ENCODE measurements at places on chromosomes 11 and 22.

DNA sequence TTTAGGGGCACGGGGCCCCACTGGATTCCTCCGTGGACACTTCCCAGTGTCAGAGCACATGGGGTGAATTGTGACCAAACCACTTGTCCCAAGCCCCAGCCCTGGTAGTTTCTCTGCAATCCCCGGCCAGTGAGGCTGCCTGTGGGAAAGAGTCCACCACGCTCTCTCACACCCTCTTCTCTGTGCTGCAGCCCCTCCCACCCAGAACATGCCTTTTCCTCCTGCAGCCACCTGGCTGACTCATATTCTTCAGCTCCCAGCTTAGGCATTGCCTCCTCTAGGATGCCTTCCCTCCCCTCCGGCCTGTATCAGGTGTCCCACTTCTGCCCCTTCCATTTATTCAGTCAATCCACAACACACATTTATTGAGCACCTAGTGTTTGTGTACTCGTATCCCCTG, 5.4 kb upstream of the RPS6KB2 start:
- DNase-seq: no peak

- no peak for DNase-seq
These were observed 1185.4 kb downstream of the LRRC4C start for GRCh38 chr11:40274017-40274416.

GRCh38 chr11:123286761-123287160, 91.7 kb upstream of the CLMP start:
- no peak for DNase-seq

DNA sequence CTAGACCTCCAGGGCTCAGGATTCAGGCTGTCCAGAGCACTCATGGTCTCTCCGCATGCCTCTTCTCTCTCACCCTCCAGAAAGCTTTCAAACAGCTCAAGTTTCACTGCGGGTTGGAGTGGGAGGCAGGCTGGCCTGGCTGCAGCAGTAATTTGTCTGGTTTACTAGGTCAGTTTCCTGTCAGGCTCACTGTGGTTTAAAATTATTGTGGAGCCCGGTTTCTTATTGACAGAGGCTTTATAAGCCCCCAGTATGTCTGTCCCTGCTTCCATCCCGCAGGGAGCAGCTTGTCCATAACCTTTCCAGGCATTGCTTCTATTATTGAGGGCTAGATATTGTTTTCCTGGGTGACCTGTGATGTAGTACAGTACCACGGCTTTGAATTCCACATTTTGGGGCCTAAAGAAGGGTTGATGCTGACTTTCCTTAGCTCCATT, 235.3 kb upstream of the SORL1-AS1 start:
- DNase-seq: peak; percentile 78

- no peak for DNase-seq
These were observed 68.2 kb downstream of the FBXO7 start for GRCh38 chr22:32542677-32543357.

GRCh38 chr11:45935349-45936064, 13.1 kb downstream of the LARGE2 start:
- no peak for DNase-seq

DNA sequence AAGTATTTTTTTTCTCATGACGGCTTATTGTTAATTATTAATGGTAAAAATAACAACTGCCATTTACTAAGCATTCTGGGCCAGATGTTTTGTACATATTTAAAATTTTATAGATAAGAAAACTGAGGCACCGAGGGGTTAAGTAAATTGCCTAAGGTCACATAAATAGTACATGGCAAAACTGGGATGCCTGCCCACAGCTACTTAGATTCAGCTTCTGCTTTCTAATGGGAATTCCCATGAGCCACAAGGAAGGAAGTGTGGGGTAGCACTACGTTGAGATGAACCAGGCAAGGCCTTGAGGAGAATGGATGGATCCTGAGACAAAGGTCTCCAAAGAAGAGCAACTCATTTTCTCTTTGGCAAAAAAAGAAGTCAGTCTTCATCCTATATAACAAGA, 11.9 kb upstream of the PHF21A start:
- DNase-seq: no peak

DNA sequence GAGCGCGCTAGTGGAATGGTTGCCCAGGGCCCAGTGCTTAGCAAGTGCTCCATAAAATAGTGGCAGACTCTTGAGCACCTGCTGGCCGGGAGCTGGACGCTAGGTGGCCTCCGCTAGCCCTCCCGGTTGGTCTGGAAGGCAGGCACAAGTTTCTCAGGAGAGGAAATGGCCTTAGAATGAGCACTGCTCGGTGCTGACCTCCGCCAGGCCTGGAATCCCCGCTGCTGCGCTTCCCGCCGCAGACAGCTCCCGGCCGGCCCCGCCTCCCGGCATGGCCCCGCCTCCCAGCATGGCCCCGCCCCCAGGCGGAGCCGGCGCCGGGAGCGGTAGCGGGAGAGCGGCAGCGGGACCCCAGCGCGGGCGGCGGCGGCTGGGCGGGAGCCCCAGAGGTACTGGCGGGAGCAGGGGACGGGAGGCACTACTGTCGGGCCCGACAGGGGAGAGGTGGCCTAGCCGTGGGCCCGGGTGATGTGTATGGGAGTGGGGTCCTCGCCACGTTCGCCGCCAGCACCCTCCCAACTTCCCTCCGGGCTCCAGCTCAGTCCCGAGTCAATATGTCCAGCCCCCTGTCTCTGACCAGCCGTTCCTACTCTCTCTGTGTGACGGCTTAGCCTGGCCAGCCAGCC, at the start of gene SIPA1:
SIPA1 (plus strand) TSS at position 308 of the 626 bp plus-strand sequence. CDS start 2,821 bp downstream, outside the sequence.
- peak; percentile 41 for DNase-seq

DNA sequence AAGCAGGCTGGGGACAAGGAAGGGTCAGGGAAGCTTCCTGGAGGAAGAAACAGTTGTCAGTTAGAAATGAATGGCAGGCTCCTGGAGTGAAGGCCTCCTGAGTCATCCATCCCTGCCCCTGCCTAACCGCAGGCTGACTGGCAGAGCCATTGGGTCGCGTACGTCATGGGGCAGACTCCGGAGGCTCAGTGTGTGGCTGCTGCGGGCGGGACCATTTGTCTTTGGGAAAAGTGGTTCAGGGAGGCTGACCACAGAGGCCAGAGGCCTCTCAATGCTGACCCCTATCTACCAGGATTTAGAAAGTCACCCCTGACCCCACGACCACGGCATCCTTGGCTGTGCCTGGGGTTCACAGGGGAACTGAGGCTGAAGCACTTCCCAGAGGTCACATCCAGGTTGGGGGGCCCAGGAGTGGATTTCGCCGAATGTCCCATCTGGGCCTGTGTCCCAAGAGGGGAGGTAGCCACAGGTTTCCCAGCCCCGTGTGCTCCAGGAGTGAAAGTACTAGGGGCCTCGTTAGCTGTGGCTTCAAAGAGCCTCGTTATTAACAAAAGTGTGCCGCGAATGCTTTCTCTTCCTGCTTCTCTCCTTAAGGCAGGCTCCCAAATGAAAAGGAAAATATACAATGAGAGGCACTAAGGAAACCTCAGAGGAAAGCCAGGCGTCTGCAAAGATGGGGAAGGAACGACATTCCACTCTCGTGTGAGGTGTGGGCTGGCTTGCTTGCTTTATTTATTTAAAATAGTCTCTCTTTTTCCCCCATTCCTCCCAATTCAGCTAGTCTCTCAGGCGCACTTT, 58.9 kb downstream of the FLRT1 start:
- DNase-seq: no peak

- no peak for DNase-seq
These were observed 120.1 kb upstream of the SLC5A12 start for GRCh38 chr11:26841818-26842473.

- DNase-seq: no peak
These were observed 8.1 kb downstream of the WNT7B start for GRCh38 chr22:45968751-45969413.

DNA sequence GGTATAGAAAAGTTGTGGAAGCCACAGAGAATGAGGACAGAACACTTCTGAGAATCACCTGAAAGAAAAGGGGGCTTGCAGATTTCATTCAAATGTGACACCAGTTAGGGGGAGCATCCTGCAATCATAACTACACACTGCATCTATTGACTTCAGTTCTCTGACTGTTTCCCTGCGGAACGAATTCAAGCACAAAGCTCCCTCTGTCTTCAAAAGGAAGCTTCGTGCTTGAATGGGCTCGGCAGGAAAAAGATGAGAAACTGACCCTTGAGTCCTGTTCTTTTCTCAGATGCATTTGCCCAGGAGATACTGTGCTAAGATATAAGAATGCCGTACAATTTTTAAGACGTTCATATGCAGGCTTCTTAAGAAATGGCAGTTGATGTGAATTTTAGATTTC, 2000.4 kb upstream of the RAG2 start:
- DNase-seq: no peak

GRCh38 chr11:117217141-117218084, 14.5 kb downstream of the PCSK7 start:
- DNase-seq: no peak

DNA sequence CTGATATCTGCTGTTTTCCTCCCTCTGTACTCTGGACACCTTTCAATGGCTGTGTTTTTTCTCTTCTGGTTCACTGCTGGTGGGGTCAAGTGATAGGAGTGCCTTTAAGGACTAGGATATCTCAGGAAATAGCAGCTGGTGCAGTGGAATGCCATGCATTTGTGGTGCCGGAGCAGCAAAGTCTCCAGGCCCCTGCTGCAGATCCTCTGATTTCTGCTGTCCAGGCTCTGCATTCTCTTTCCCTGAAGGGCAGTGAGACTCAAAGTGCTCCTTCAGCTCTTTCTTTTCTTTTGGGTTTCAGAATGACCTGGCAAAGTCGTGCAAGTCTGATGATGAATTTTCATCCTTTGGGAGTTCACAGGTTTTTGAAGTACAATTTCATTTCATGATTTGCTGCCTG, 774.3 kb downstream of the FAM181B start:
- no peak for DNase-seq

DNA sequence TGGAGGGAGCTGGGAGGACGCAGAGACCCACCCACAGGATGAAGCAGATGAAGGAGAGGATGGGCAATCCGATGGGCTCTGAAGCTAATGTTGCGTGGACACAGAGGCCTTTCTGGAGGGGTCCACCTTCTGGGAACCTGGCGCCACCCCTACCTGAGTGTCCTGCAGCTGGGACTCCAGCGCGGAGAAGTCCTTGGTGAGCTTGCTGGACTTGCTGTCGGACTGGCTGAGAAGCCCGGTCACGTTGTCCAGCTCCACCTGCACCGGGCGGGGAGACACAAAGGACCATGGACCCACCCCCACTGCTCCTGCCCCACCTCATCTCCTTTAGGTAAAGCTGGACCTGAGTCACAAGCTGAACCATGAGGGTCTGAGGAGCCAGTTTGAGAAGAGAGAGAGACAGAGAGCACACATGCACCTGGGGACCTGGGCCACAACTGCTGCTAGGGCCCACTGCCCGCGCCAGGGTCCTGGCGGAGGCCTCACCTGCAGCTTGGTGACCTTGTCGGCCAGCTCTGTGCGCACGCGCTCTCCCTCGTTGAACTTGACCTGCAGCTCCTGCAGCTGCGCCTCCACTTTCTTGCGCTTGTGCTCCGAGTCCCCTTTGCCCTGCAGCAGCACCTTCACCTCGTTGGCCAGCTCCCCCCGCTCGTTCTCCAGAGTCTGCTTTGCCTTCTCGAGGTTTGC, 40.8 kb downstream of the APOL1 start:
- DNase-seq: no peak

GRCh38 chr11:889687-890475, 20.7 kb downstream of the CHID1 start:
- DNase-seq: no peak

DNA sequence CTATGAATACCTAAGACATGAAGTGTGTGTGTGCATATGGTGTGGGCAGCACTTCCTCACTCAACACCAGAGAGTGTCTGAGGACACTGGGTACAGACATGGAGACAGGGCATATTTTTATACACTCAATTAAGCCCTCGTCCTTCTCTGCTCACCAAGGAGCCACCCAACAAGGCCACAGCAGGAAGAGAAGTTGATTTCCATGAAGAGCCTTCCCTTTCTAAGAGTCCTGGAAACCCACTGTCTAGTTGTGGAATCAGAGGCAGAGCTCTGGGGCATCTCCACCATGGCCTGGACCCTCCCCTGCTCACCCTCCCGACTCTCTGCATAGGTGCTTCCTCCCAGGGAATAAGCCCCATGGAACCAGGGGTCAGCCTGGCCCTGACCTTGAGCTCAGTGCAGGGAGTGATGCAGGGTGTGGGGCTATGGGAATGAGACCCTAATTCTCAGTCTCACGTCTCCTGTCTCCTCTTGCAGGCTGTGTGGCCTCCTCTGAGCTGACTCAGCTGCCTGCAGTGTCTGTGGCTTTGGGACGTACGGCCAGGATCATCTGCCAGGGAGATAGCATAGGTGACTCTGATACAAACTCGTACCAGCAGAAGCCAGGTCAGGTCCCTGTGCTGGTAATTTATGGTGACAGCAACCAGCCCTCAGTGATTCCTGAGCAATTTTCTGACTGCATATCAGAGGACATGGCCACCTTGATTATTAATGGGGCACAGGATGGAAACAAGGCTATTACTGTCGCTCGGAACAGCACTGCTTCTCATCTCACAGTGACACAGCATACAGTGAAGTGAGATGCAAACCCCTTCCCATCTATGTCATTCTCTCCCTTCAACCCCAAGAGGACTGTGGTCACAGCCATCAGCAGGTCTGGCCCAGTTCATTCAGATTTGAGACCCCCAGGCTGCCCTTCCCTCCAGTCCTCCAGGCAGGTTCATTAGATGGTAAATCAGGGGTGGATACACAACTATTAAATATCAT, 14.6 kb upstream of the IGLL5 start:
- no peak for DNase-seq

- no peak for DNase-seq
These were observed 21.2 kb upstream of the OR10A5 start for GRCh38 chr11:6824136-6824823.

DNA sequence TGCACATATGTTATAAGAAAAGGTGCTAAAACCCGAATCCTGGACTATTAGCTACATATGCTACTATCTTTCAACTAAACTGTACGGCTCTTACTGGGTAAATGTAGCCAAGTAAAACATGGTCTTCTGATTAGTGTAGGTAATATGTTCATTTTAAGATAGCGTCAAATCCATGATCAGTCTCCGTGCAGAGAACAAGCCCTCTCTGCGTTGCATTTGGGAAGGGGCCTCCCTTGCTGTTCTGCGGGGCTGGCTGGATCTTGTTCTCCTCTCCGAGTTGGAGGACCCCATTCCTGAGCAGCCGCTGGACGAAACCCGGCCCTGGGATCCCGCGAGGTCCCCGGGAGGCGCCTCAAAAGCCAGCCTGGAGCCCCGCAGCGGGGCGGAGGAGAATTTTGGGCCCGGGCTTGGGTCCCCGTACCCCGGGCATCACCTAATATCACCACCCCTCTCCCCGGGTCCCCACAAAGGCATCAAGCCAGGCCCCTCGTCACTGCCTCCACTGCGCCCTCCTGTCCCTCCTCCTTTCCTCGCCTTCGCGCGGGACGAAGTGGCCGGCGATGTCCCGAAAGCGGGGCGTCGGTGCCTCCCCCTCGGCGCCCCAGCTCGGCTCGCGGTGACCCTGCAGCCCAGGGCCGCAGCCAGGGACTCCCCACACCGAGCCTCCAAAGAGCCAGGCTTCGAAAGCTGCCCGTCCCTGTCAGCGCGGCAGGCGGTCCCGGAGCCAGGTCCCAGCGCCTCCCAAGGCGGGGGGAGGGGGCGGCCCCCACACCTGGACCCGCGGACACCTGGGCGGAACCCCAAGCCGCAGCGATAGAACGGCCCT, 54.5 kb upstream of the FBXO3 start:
- no peak for DNase-seq

- no peak for DNase-seq
These were observed 22.6 kb downstream of the DAGLA start for GRCh38 chr11:61702701-61703312.

Data from NCI-H1092 (cell line).